ENCODE measurements at places on chromosomes 7 and 10.
A peak's percentile ranks its signal among the peaks of the same experiment; 100 is the strongest.

DNA sequence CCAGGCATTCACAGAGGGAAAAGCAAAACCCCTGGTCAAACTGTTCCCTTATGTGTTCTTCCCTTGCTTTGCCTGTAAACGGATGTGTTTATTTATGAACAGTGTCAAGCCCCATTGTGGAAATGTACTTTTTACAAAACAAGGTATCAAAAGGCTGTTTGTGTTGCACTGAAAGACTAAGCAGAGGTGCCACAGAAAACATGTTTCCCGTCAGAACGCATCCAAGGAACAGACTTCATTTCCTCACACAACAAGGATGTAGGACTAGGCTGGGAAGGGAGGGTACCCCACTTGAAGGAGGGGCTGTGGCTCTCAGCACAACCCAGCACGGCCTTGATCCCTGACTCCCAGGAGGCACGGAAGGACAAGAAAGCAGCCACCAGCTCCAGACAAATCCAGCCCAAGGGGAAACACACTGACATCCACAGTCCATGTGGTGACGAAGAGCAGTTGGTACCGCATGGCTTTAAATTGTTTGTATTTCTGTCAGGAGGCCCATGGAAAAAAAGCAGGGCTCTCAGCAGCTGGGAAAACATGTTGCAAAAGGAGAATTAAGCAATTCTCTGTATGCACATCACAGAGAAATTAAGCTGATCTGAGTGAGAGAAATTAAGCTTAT, 85.6 kb downstream of the RNF216 start:
- DNase-seq, result no peak

GRCh38 chr7:74344132-74344496, 54.9 kb downstream of the CLIP2 start:
- DNase-seq, result no peak

DNA sequence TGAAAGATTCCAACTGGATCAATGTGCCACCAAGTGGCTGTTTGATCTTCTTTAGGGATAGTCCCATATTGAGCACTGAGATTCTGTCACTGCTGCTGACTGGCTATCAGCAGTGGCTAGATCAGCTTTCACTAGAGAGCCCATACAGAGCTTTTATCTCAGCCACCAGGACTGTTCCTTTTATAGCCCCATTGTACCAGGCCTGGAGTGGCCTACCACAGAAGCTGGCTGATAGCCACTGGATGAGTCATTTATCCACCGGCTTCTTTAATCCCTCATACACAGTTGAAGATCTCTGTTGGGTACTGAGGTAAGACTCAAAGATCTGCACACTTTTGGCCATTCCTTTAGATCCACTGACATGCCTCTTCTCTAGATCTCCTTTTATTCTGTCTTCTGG, 1101.1 kb downstream of the SORCS3 start:
- DNase-seq, result no peak

GRCh38 chr10:96988426-96988825, 156.3 kb downstream of the LCOR start:
- no peak for DNase-seq

DNA sequence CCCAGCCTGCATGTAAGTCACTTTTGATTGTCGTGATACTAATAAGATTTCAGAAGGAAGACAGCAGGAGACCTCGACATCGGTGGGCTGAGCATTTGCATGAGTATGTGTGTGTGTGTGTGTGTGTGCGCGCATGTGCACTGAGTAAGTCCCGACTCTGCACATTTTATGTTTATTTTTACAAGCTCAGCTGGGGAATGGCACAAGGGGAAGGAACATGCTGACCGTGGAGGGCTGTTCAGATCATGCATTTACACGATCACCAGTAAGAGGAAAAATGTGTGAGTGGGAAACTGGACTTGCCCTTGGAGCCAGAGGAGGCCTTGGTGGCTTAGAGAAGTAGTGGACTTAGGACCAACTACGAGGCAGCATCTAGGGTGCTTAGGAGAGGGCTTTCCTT, 41.3 kb downstream of the IL2RA start:
- no peak for DNase-seq

- peak; percentile 73 for DNase-seq
Observed at GRCh38 chr10:43574001-43574892, at the start of gene ZNF239. Gene ZNF239, minus strand, starts transcription at chr10:43574616. Its CDS starts 16,537 bp downstream, at chr10:43558079.

Data from activated naive CD4-positive, alpha-beta T cell (primary cell).